PC-3 (cell line): ENCODE measurements at places on chromosomes 3 and 15. TPM values are rescaled to one million over a fixed set of nuclear protein-coding genes. Genes with fewer than 3 reads are reported as not detected.

ZDHHC19 gene
- total RNA-seq, result not detected in 2 replicates

MELTF gene
- 40.6 and 46.8 TPM in 2 replicates for total RNA-seq

GRCh38 chr3:195467641-195468390, 25.0 kb upstream of the ACAP2 start:
- no peak for DNase-seq
- H3K4me1 ChIP-seq, result no peaks in the 10 kb centered on the region
- H3K36me3 ChIP-seq, result no peaks in the 10 kb centered on the region

GRCh38 chr3:194348354-194348753, 2.8 kb downstream of the CPN2 start:
- H3K36me3 ChIP-seq, result no peaks in the 10 kb centered on the region
- H3K4me3 ChIP-seq, result no peak overlapping the region
- no peaks in the 10 kb centered on the region for H3K4me1 ChIP-seq
- H3K27me3 ChIP-seq, result no peaks in the 10 kb centered on the region
- no peak overlapping the region for H3K27ac ChIP-seq
- no peak for DNase-seq

DNA sequence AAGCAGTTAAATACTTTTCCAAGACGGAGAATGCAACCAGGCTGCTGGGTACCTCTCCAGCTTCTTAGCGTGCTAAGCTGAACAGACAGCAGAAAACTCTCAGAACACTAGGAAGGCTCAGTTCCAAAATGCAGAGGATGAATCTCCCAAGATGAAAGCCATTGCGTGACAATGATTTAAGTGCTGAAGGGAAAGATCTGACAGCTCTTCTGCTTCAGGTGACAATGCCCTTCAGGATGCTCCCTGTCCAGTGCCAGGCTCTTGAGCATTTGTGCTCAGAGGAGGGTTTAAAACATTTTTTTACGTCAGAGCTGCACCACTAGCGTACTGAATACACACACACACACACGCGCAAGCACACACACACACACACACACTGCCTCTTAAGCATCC, 26.3 kb downstream of the ARHGEF3 start:
- H3K4me1 ChIP-seq, result no peaks in the 10 kb centered on the region
- H3K4me3 ChIP-seq, result no peak overlapping the region
- no peak overlapping the region for H3K27ac ChIP-seq
- DNase-seq, result no peak
- H3K36me3 ChIP-seq, result no peaks in the 10 kb centered on the region

- no peak for DNase-seq
- H3K4me3 ChIP-seq, result no peak overlapping the region
- H3K4me1 ChIP-seq, result peaks cover 5% of the 10 kb centered on the region; the same call in 1 of the 2 replicates
- H3K27me3 ChIP-seq, result no peaks in the 10 kb centered on the region
Observed at GRCh38 chr3:12807601-12808359, 11.3 kb downstream of the CAND2 start.
